KG1 (cell line): ENCODE measurements at places on chromosomes 4 and X.

GRCh38 chr4:22389240-22389870 is 126.5 kb downstream of the ADGRA3 start:
- DNase-seq, result no peak

DNA sequence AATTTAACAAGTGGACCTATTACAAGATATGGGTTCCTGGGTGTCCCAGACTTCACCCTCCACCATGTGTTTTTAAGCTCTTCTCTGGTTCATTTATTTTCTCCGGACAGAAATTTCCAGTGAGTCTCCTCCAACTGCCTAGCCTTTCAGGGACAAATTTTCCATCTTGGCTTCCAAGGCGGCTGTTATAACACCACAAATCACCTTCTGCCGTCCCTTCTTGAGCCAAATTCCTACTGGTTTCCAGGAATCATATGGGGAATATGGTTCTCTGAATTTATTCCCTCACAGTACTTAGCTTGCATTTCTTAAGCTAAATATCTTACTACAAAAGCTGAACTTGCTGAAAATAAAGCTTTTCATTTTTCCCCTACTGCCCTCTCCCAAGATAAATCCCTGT is 18.8 kb downstream of the NEXMIF start:
- DNase-seq, result no peak

GRCh38 chr4:29058531-29058930 is 1661.6 kb upstream of the PCDH7 start:
- no peak for DNase-seq

DNA sequence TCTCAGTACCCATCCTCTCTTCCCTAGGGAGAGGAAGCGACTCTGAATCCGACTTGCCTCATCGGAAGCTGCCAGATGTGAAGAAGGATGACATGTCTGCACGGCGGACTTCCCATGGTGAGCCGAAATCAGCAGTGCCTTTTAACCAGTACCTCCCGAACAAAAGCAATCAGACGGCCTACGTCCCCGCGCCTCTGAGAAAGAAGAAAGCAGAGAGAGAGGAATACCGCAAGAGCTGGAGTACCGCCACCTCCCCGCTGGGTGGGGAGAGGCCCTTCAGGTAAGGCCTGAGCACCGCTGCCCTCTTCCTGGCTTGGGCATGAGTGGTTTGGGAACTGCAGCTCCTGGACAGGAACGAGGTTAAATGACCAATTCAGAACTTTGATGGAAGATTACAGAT is 81.2 kb downstream of the LIMCH1 start:
- no peak for DNase-seq

DNA sequence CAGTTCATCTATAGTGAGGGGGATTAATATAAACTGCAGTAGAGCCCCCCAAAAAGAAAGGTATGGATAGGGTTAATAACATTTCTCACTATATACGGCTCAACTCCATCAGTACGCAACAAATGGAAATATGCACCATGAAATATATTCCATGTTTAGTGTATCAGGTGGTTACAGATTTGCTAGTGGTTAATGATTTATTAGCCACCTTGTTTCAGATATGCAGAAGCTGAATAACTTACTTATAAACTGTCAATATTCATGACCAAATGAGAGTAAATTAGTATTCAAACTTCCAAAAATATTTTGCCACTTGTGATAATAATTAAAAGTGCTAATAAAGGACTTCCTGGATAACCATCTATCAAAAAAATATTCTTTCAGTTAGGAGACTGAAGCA is 14.8 kb downstream of the AMTN start:
- DNase-seq, result no peak

GRCh38 chr4:38161208-38162113 is 201.3 kb downstream of the PTTG2 start:
- no peak for DNase-seq
